ENCODE measurements at places on chromosomes 2 and 18. TPM values are rescaled to one million over a fixed set of nuclear protein-coding genes. Genes with fewer than 3 reads are reported as not detected.

DNA sequence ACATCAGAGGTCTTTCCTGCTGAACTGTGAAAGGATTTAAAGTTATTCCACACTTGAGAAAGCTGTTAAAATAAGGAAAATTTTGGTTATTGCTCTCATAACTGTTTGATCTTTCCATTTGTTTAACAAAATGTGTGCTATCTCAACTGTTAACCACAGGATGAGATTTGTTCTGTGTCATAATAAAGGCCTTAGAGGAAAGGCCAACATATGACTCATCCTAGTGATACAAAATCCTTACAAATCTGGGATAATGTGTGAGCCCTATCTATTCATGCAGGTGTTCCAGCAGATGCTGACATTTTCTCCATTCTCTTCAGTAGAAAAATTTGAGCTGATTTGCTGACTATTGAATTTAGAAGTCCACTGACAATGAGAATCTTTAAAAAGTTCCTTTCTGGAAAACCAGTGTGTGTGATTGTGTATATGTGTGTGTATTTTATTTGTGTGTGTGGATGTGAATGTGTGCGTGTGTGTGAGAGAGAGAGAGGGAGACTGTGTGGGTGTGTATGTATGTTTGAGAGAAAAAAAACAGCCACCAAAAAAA lies 1111.9 kb upstream of the GYPC start:
- no peak overlapping the region for H3K27ac ChIP-seq
- no peaks in the 10 kb centered on the region for H3K27me3 ChIP-seq
- DNase-seq: peak; percentile 9
- no peak overlapping the region for H3K4me3 ChIP-seq
- H3K4me1 ChIP-seq: no peaks in the 10 kb centered on the region

DNA sequence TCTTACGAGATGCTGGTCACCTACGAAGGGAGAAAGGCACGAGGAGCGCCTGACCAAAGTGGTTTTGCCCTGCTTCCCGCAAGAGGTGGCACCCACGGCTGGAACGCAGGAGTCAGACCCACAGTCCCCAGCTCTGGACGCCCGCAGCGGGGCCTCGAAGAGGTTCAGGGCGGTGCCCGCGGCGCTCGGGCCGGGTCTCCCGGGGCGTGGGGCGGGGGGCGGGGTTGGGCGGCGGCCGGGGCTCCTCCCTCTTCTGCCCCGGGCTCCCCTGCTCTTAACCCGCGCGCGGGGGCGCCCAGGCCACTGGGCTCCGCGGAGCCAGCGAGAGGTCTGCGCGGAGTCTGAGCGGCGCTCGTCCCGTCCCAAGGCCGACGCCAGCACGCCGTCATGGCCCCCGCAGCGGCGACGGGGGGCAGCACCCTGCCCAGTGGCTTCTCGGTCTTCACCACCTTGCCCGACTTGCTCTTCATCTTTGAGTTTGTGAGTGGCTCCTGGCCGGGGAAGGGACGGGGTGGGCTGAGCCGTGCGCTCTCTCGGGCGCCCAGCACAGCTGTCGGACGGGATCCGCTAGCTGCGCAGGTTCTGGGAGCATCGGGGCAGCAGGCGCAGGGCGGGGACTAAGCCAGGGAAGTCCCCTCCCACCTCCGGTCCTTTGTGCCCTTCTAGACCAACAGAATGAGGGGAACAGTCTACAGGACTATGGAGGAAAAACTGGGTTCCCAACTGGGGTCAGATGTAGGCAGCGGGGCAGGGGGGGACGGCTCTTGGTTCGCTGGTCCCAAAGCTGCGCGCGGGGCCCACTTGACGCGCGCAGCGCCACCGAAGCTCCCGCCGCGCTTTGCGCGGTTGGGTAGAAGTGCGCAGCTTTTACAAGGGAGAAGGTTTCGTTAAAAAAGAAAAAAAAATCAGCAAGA lies at the start of gene MAL:
Gene MAL (plus strand): TSS at position 303 of the 914 bp plus-strand sequence. CDS start 85 bp downstream, at position 388.
- peak within 1 kb of the TSS; percentile 22 for H3K4me3 ChIP-seq
- H3K27ac ChIP-seq: no peak within 1 kb of the TSS
- H3K27me3 ChIP-seq: peaks cover 88% of the 10 kb centered on the region
- peak; percentile 17 for DNase-seq

- DNase-seq: peak; percentile 22
- H3K27ac ChIP-seq: no peak overlapping the region
- H3K36me3 ChIP-seq: no peaks in the 10 kb centered on the region
- H3K27me3 ChIP-seq: no peaks in the 10 kb centered on the region
Observed at GRCh38 chr2:123993728-123994323, 31.3 kb upstream of the CNTNAP5 start.

- H3K4me1 ChIP-seq: no peaks in the 10 kb centered on the region
- no peak overlapping the region for H3K27ac ChIP-seq
- no peak for DNase-seq
- no peaks in the 10 kb centered on the region for H3K36me3 ChIP-seq
- H3K4me3 ChIP-seq: no peak overlapping the region
- H3K27me3 ChIP-seq: no peaks in the 10 kb centered on the region
Observed at GRCh38 chr2:57943315-57943714, 103.3 kb upstream of the VRK2 start.

The LHCGR gene
- 0.44 TPM for total RNA-seq

The PRKAG3 gene
- 19.3 TPM for total RNA-seq

- H3K27me3 ChIP-seq: peaks cover 3% of the 10 kb centered on the region
- H3K36me3 ChIP-seq: no peaks in the 10 kb centered on the region
- H3K27ac ChIP-seq: no peak overlapping the region
- no peak overlapping the region for H3K4me3 ChIP-seq
- peaks cover 43% of the 10 kb centered on the region for H3K4me1 ChIP-seq
Observed at GRCh38 chr2:239748811-239749210, 276.3 kb downstream of the NDUFA10 start.

DNA sequence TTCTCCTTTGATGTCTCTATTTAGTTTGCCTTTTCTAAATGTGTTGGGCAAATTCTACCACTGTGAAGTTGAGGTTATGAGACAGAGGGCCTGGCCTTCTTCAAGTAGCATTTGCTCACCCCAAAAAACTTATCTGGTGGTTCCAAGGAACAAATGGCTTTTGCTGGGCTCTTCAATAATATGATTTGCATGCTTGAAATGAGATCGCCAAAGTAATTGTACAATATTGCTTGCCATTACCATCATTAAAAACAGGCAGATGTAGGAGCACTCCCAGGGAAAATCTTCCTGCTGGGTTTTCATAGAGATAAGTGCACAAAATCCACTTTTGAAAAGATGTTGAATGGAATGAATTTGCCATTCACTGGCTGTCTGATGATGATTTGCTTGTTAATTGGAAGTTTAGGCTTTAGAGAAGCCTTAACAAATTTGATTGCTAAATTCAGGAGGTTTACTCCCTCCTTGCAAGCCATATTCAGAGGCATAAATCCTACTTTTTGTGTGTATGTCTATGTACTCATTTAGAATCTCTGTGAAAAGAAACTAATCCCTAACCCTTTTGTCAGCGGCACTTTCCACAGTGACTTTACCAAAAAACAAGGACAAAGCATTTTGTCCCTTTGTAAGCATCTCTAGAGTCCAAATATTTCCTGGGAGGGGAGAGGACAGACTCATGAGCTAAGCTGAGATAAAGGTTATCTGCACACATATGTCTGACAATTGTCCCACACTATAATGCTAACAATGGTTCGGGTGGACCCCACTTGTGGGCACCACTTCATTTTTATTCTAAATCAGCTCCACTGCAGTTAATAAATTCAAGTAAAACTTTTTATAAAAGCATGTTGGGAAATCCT lies 240.8 kb upstream of the PIK3C3 start:
- H3K4me1 ChIP-seq: no peaks in the 10 kb centered on the region
- no peaks in the 10 kb centered on the region for H3K27me3 ChIP-seq
- H3K36me3 ChIP-seq: no peaks in the 10 kb centered on the region
- H3K27ac ChIP-seq: no peak overlapping the region
- DNase-seq: no peak
- no peak overlapping the region for H3K4me3 ChIP-seq

DNA sequence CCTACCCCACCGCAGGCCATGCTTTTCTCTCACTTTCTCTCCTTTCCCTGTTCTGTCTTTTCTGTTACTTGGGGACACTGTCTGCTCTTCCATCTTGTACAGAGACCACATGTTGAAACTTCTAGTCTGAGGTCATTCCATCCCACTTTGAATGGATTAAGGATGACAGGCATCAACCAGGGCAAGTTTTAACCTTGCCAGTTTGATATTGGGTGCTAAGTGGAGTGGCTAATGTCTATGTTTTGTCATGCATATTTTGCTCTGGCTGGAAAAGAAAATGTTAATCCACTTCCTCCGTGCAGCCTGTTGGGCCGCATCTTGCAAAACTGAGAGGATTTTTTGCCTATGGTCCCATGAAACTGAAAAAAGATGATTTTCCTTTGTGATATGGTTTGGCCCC lies 205.5 kb upstream of the SESTD1 start:
- H3K36me3 ChIP-seq: no peaks in the 10 kb centered on the region
- no peak overlapping the region for H3K4me3 ChIP-seq
- no peaks in the 10 kb centered on the region for H3K27me3 ChIP-seq
- no peak overlapping the region for H3K27ac ChIP-seq
- no peak for DNase-seq
- H3K4me1 ChIP-seq: no peaks in the 10 kb centered on the region

DNA sequence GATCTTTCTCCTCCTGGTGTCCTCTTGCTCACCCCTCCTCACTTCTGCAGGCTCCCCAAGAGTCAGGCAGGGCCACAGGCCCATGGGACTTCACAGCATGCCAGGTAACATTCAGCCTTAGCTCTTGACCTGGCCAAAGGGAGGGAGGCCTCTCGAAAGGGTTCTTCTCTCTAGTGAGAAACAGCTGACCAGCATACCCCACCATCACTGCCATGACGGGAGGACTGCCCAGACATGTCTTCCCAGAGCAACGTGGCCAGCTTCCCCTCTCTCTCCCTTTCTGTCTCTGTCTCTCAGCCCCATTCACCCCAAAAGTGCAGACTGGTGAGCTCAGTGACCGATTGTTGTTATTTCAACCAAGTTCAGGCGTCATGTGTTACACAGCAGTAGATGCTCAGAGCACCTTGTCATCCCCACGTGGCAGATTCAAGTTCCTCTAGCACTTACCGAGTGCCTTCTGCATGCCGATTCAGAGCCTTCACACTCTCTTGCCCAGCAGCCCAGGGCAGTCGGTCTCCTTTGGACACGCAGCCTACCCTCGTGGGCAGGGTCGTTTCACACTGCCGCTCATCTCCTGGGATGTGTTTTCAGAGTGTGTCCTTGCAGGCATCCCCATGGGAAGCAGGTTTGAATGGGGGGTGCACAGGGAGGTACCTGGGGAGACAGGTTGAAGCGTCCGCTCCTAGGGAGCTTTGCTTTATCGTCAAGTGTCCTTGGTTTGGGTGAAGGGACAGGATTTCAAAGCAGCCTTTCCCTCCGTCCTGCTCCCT lies 259.9 kb downstream of the NDUFA10 start:
- H3K4me1 ChIP-seq: peaks cover 19% of the 10 kb centered on the region
- H3K4me3 ChIP-seq: no peak overlapping the region
- no peak overlapping the region for H3K27ac ChIP-seq
- peaks cover 11% of the 10 kb centered on the region for H3K27me3 ChIP-seq
- H3K36me3 ChIP-seq: no peaks in the 10 kb centered on the region

The STPG4 gene
- 0.22 TPM for total RNA-seq

DNA sequence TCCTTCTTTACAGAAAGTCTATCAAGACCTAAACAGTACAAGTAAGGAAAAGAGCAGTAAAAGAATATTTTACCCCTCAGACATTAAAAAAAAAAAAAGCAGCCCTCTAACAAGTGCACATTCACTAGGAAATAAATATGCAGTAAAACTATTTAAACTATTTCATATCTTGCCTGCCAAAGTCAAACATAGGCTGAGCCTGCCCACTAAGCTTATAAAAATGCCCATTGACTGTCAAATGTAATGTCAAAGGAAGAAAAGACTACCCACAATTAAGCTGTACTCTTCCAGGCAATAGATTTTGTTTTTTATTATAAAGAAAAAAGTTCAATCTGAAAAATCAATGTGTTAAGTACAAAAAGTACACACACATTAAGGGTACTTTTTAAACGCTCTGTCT lies 11.8 kb downstream of the ALS2 start:
- H3K36me3 ChIP-seq: peaks cover 6% of the 10 kb centered on the region
- no peaks in the 10 kb centered on the region for H3K27me3 ChIP-seq
- H3K4me1 ChIP-seq: no peaks in the 10 kb centered on the region
- H3K4me3 ChIP-seq: no peak overlapping the region

The COL5A2 gene
- 787 TPM for total RNA-seq

- H3K27me3 ChIP-seq: no peaks in the 10 kb centered on the region
- DNase-seq: no peak
- no peaks in the 10 kb centered on the region for H3K36me3 ChIP-seq
- peaks cover 5% of the 10 kb centered on the region for H3K4me1 ChIP-seq
Observed at GRCh38 chr2:109537565-109538222, 76.1 kb downstream of the SEPTIN10 start.

The MOGAT1 gene
- total RNA-seq: not detected

GRCh38 chr2:75500633-75501032 lies 60.1 kb downstream of the EVA1A start:
- no peak for DNase-seq
- no peaks in the 10 kb centered on the region for H3K27me3 ChIP-seq
- H3K27ac ChIP-seq: no peak overlapping the region
- H3K4me1 ChIP-seq: no peaks in the 10 kb centered on the region
- no peak overlapping the region for H3K4me3 ChIP-seq
- H3K36me3 ChIP-seq: no peaks in the 10 kb centered on the region

- no peaks in the 10 kb centered on the region for H3K4me1 ChIP-seq
- H3K4me3 ChIP-seq: no peak overlapping the region
- H3K36me3 ChIP-seq: no peaks in the 10 kb centered on the region
- H3K27me3 ChIP-seq: no peaks in the 10 kb centered on the region
Observed at GRCh38 chr2:194289712-194290346, 1367.2 kb upstream of the SLC39A10 start.

The SH2D6 gene
- 0.13 TPM for total RNA-seq

DNA sequence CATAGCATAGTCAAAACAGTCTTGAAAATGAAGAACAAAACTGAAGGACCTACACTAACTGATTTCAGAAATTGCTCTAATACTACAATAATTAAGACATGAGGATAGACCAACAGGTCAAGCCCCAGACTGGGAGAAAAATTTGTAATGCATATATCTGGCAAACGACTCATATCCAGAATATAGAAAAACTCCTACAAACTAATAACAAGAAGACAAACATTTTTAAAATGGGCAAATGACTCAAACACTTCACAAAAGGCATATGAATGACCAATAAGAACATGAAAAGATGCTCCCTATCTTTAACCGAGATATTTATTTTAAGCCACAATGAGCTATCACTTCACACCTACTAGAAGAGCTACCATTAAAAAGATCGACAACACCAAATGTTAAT lies 14.2 kb downstream of the TGFBRAP1 start:
- H3K27me3 ChIP-seq: no peaks in the 10 kb centered on the region
- no peaks in the 10 kb centered on the region for H3K4me1 ChIP-seq
- H3K27ac ChIP-seq: no peak overlapping the region
- DNase-seq: no peak

GRCh38 chr2:163341426-163341825 lies 394.4 kb downstream of the FIGN start:
- no peaks in the 10 kb centered on the region for H3K27me3 ChIP-seq
- DNase-seq: no peak
- H3K36me3 ChIP-seq: no peaks in the 10 kb centered on the region
- no peak overlapping the region for H3K4me3 ChIP-seq
- no peaks in the 10 kb centered on the region for H3K4me1 ChIP-seq

GRCh38 chr2:109348190-109348589 lies 219.2 kb downstream of the SH3RF3 start:
- H3K36me3 ChIP-seq: no peaks in the 10 kb centered on the region
- H3K27ac ChIP-seq: no peak overlapping the region
- no peak for DNase-seq
- peaks cover 3% of the 10 kb centered on the region for H3K27me3 ChIP-seq
- no peak overlapping the region for H3K4me3 ChIP-seq

- no peak overlapping the region for H3K4me3 ChIP-seq
- peaks cover 47% of the 10 kb centered on the region for H3K4me1 ChIP-seq
- no peak overlapping the region for H3K27ac ChIP-seq
- peak; percentile 74 for DNase-seq
Observed at GRCh38 chr2:207137596-207138337, 28.0 kb downstream of the KLF7 start.

Data from muscle of leg (tissue), 16 donors.